HFFc6 (cell line): ENCODE measurements at places on chromosomes 1 and 21.

DNA sequence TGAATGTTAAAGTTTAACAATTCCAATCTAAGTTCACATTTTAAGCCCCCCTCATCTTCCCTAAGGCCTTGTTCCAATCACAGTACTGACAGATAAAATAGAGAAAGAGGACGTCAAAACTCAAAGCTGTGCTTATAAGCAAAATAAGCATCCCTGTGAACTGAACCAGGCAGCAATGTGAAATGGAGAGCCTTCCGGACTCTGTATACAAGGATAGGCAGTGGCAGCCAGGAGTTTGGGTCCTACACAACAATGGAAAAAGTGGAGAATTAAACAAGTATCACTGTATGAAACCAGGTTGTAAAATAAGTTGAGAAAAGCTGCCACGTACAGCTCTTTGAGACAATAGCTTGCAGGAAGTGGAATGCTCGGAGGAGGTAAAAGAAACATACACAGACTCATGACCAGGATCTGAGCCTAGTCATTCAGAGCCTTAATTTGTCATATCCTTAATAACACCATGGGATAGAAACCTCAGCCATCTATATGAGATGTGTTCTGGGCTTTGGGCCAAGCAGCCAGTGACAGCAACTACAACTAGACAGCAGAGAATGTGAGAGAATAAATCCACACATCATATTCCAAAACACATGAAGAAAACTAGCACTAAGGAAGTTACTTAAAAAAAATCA, 55.2 kb upstream of the PALMD start:
- peak; percentile 77 for DNase-seq

DNA sequence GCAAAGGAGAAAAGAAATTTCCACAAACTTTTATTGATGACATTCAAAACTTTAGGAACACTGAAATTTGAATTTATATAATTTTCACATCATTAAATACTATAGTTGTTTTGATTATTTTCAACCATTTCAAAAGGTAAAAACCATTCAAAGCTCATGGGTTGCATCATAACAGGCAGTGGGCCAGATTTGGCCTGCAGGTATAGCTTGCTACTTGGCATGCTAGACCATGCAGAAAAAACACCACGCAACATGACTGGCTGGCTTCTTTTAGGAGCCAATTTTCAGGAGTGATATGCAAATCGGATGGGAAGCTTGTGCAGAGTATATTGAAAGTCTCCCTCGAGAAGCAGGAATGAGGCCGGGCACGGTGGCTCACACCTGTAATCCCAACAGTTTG, 144.8 kb downstream of the GLUL start:
- no peak for DNase-seq

DNA sequence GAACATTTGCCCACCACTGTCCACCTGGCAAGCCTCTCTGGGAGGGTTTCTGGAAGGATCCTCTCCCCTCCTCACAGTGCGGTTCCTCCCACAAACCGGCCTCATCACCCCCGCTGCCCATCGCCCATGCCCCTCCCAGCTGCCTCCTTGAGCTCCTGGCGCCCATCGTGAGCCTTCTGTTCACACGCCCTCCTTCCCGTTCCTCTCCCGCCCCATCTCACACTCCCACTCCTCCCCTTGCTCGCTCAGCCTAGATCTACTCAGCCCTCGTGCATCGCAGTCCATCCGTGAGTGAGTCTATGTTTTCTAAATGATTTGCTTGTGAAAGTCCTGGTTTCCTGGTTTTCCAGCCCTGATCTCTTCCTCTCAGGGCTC, 119.1 kb upstream of the C1orf174 start:
- no peak for DNase-seq

DNA sequence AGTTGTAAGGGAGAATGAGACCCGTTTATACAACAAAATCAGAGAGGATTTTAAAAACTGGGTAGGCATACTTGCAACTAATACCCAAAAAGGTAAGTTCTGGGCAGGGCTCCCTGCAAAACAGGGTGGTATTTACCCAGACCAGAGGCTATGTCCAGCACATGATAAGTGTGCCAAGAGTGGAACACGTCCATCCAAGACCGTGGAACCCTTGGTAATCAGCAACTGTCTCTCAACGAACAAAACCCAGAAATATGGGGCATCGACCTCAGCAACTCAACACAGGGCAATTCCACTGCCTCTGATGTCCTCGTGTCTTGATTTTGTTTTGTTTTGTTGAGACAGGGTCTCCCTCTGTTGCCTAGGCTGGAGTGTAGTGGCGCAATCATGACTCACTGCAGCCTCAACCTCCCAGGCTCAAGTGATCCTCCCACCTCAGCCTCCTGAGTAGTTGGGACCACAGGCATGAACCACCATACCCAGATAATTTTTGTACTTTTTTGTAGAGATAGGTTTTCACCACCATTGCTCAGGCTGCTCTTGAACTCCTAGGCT, 26.7 kb upstream of the MX1 start:
- DNase-seq = no peak

DNA sequence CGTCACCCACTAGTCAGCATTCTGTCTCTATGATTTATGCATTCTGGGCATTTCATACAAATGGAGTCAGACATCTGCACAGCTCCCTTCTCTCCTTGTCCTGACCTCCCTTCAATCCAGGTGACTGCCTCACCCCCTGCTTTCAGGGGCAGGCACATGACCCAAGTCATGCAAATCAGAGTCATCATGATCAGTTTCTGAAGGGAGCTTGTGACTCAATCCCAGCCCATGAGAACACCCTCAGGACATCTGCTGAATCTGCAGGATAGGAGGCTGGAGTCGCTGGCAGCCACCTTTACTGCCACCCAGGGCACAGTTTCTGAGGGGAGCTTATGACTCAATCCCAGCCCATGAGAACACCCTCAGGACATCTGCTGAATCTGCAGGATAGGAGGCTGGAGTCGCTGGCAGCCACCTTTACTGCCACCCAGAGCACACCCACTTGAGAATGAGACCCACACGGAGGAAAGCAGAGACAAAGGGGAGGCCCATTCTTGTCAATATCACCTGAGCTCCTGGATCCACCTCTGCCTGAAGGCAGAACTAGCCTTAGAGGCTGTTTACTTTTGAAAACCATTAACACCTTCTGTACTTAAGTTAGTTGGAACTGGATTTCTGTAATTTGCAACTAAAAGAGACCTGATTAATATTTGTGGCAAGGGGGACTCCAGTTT, 62.3 kb upstream of the SLC25A33 start:
- peak; percentile 48 for DNase-seq

- no peak for DNase-seq
Observed at GRCh38 chr1:230375780-230376179, 50.4 kb downstream of the PGBD5 start.

DNA sequence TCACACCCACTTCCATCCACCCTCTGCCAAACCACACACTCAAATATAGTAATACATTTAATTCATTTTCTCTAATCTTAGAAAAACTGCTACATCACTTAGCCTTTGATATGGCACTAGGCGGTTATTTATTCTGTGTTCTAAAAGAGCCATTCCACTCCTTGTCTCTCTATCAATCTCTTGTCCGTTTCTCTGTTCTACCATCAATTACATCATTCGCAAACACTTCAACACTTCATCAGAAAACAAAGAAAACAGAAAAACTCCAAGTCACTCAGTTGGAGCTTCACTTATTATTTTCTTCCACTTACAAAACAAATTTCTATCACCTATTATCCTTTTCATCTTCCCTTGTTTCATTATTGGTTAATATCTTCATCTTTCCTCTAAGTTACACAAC, 1523.0 kb downstream of the KCNT2 start:
- no peak for DNase-seq

- DNase-seq = no peak
Observed at GRCh38 chr21:42708107-42708506, 54.7 kb downstream of the PDE9A start.

GRCh38 chr1:230141021-230141648, 74.1 kb downstream of the GALNT2 start:
- DNase-seq = peak; percentile 77

GRCh38 chr1:244065960-244066388, 14.9 kb downstream of the ZBTB18 start:
- peak; percentile 45 for DNase-seq

- no peak for DNase-seq
Observed at GRCh38 chr1:33369081-33369480, 48.2 kb upstream of the A3GALT2 start.

- DNase-seq = no peak
Observed at GRCh38 chr1:38029081-38029681, 16.6 kb downstream of the UTP11 start.

GRCh38 chr21:32448803-32449594, 36.5 kb downstream of the EVA1C start:
- DNase-seq = peak; percentile 35

GRCh38 chr21:30689822-30690221, 28.8 kb downstream of the KRTAP21-3 start:
- DNase-seq = no peak

GRCh38 chr1:224564454-224565084, 51.5 kb upstream of the CNIH3 start:
- DNase-seq = no peak

GRCh38 chr1:9561429-9561828, 22.2 kb downstream of the SLC25A33 start:
- DNase-seq = peak; percentile 88

- peak; percentile 56 for DNase-seq
Observed at GRCh38 chr1:159177272-159177907, 6.0 kb downstream of the CADM3 start.

- DNase-seq = no peak
Observed at GRCh38 chr1:18526436-18527275, 45.9 kb downstream of the KLHDC7A start.

DNA sequence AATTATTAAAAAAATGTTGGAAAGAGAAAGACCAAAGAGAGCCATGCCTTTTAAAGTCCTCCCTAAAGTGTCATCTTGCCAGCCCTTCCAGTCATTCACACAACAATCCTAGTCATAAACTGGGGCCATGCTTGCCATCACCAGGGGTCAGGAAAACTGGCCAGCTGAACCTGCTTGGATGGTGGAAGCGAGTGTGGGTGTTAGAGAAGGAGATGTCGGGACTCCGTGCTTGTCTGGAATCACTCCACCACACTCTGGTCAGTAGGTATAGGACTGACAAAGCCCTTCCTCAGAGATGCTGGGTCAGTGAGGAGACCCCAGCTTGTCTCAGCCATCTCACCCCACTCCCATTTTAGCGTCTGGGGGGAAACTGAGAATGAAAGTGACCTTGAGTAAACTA, 3.3 kb upstream of the HAPLN2 start:
- DNase-seq = no peak

DNA sequence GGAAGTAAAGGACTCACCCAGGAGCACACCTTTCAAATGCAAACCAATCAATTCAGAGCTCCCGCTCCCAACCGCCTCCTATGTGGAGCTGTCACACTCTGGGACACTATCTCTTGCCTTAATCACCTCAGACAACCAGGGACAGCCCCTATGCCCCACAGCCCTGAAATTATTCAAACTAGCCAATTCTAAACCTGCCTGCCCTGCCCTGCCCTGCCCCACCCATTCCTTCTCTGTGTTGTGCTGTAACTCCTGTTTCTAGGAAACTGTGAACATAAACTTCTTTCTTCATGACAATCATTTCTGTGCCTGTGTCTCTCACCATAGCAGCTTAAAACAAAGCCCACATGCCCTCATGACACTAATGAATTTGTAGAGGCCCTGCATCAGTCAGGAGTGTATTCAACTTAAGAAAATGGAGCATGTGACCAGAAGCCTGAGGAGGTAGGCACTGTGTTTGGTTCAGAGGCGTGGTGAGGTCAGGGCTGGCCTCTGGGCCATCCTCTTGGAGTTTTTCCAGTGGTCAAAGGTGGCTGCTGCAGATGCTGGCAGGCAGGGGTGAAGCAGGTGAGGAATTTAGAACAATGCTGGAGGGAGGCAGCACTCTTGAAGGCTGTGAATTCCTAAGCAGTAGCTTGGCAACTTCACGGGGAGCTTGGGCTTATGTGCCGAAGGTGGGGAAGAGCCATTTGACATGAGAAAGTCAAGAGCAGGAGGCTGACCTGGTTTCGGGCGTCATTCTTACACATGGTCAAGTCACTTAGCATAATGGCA, 74.5 kb downstream of the RHOU start:
- no peak for DNase-seq

DNA sequence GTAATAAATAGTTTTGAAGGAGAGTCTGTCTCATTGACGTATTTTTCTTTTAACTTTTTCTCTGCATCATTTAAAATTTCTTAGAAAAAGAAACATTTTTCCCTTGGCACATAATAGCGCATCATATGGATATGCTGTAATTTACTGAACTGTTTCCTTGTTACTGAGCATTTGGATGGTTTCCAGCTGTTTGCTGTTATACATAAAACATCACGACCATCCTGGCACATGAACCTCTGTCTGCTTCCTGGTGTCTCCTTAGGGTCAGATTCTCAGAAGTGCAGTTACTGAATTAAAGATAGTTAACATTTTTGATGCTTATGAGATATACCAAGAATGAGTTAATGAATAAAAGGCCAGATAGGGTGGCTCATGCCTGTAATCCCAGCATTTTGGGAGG, 67.2 kb downstream of the BACE2 start:
- no peak for DNase-seq

DNA sequence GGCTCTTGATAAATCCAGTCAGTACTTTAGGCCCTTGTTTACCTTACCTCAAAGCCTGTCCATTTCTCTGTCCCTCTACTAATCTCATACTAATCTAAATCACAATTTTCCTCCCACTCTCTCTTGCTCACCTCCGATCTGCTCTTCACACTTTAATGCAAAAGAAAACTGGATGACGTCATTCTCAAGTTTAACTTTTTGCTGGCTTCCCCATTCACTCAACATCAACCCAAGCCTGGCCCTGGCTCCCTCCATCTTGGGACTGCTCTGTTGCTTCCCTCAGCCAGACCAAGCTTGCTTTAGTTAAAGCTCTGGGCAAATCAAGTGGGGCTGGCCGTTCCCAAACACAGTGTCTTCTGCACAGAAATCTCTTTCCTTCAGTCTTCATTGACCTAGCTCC, 29.7 kb downstream of the COA6 start:
- DNase-seq = no peak

DNA sequence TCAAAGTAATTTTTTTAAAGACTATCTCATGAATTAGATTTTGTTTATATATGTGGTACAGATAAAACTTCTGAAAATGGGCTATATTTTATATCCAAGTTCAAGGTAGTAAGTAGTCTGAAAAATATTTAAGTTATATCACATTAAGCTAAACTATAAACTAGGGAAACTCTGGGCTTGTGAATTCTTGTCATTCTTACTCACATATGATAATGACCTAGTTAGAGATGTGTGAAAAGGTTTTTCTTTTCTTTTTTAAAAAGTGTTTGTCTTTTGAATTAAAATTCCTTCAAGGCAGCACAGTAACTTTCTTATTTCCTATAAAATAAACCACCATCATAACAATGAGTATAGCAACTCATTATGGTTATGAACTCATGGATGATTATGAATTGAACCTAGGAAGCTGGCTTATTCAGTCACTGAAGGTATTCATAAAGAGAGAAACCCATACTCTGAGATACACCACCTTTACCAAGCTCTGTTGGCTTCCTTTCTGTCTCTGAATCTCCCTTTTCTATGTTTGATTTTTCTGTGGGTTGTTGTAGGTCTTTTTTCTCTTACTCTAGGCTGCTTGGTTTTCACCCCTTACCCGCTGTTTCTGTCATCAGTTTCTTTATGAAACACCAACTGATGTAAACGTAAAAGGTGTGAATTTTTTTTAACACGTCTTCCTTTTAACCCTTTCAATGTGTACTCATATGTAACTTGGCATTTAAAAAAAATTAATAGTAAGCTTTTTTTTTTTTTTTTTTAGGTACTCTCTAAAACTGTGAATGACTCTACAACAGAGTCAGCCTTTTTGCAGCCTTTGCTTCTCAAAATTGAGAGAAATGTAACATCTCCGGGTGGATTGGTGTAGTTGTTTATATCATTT, 25.2 kb downstream of the IL12RB2 start:
- no peak for DNase-seq

GRCh38 chr1:109765483-109765815, 1.7 kb upstream of the EPS8L3 start:
- no peak for DNase-seq
